ENCODE measurements at places on chromosomes 2 and 18.

- no peak for DNase-seq
These were observed 11.5 kb downstream of the NPC1 start for GRCh38 chr18:23574611-23575308.

DNA sequence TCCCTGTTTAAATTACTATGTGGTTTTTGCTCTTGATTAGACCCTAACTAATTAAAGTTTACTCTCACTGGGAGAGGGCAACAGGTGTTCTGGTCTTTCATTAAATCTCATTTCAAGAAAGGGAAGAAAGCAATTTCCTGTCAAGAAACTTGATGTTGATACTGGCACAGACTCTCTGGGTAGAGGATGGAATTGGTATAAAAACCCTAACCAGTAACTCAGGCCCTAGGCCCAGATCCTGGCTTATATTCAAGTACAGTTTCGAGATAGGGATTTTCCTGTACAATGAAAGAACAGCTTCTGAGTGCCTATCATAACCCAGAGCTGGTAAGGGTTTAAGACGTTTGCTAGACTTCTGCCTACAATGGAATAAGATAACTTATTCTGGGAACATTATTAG is 61.6 kb upstream of the ACYP2 start:
- DNase-seq: no peak

DNA sequence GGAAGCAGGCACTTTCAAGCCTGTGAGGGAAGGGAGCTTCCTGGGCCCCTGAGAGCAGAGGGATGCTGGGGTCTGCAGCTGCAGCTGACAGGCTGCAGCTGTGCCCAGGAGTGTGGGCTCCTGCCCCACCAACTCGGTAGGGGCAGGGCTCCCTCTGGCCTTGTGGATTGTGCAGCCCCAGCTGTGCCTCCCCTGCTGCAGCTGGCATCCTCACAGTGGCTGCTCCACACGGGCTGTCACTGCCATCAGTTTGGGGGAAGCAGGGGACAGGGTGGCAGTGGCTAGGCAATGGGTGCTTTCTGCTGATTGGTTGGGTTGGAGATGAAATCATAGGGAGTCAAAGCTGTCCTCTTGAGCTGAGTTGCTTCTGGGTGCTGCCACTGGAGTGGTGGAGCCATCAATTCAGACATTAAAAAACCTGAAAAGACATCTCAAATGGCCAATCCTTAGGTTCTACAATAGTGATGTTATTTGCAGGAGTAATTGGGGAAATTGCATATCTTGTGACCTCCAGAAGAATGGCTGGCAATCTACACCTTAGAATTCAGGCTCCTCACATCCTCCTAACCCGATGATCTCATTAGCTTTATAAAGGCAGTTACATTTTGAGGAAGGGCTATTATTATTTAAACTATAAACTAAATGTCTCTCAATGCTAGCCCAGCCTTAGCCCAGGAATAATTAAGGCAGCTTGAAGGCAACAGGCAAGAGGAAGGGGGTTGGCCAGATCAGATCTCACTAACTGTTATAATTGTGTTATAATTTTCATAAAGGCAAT is 41.3 kb downstream of the FAM171B start:
- no peak for DNase-seq

GRCh38 chr2:216469661-216470060 is 29.0 kb upstream of the RPL37A start:
- no peak for DNase-seq

- no peak for DNase-seq
These were observed 158.3 kb upstream of the NDUFV2 start for GRCh38 chr18:8943900-8944870.

DNA sequence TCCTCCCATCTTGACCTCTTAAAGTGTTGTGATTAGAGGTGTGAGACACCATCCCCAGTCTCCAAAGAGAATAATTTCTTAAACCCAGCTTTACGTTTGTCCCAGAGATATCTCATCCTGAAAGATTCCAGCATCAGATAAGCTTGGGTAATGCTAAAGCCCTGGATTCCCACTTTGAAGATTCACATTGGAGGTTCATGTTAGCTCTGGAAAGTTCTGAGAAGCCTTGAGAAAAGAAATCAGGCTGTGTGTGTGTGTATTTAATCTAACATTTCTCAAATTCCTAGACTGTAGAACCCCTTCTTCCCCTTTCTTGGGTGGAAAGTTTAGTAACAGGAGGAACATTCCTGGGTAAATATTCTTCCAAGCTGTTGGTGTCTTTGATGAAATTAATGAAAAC is 18.0 kb downstream of the ZNF532 start:
- DNase-seq: no peak
